CD4-positive, alpha-beta T cell treated with Interleukin-17A for 4 hours (primary cell): ENCODE measurements at places on chromosomes 5 and 9.

DNA sequence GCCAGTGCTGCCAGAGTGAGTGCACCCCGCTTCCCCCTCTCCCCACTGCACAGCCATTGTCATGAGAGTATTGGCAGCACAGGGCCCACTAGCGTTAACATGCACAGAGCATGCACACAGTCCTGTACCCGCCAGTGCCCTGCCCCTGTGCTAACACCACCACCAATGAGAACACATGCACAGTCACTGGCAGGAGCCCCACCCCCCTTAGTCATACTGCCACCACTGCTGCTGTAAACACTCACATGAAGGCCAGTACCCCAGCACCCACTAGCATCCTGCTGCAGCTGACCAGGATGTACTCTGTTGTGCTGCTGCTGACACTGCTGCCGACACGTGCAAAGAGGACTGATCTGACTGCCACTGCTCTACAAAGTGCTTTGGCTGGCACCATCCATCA is 19.5 kb upstream of the RANBP6 start:
- no peak for DNase-seq

- DNase-seq: no peak
These were observed 28.5 kb downstream of the ZNF131 start for GRCh38 chr5:43149231-43149630.

DNA sequence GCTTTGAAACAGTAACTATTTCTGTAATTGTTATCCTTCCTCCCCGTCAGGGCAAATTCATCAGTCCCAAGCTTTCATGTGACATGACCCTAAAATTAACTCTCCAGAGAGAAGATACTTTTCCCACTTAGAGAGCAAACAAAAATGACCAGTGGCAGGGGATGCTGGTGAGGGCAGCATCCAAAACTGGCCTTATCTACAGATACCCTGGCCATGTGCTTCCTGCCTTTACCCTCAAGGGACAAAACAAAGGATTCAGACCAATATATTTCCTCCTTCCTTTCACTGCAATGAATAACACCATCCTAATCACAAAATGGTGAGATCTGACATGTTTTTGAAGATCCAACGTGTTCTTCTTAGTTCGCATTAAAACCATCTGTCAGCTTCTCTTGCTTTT is 267.2 kb downstream of the MAN2A1 start:
- DNase-seq: no peak

DNA sequence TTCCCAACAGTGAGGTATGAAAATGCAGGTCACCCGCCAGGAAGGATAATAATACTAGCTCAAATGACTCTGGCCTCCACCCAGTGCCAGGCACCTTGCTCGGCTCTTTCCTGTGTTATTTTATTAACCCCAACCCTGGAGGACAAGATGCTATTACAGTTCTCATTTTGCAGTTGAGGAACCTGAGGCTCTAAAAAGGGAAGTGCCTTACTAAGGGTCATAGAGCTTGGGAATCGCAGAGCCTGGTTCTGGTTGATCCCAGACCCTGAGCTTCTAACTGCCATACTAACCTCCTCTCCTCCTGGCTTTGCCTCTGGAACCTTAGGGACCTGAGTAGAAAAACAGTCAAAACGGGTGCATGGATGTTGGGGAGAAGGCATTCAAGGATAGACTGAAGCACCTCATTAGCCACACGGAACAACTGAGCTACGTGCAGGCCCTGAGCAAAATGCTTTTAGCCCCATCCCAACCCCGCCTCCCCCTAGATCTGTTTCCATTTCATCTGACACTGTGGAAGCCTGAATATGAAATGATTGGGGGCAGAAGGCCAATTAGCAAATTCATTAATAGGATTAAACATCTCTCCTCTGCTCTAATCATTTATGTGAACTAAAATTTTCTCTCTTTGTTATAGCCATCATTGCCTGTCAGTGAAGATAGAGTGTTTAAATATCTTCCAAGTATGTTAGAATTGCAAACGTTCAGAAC is 7.9 kb downstream of the KCNIP1 start:
- DNase-seq: no peak
